ENCODE measurements at places on chromosomes 7 and 10.
A peak's percentile ranks its signal among the peaks of the same experiment; 100 is the strongest.

DNA sequence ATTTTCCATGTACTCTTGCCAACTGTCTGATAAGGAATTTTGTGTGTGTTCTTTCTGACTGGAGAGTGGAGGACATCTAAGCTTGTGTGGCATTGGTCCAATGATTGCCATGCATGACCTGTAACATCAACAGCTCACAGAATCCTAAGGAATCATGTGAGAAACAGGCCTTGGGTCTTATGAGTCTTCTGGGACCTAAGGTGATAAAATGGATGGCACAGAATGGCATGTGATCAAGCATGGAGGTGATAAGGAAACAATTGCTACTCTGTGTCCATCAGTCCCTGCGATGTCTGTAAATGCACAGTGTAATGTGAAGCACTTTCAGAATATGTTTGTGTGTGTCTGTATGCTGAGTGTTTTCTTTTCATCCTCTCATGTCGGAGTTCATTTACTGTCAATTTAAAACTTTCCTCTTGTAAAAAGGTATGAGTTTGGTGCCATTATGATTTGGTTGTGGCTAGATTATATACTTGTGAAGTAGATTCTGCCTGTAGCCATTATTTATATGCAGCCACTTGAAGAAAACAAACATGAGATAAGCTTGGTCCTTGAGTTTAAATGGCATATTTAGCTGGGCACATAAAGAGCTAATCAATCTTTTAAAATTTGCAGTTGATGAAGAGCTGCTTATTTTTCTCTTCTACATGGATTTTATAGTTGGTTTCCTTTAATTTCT, 127.5 kb downstream of the VPS50 start:
- no peak for DNase-seq

- no peak for DNase-seq
These were observed 112.3 kb downstream of the HPSE2 start for GRCh38 chr10:99123336-99123735.

DNA sequence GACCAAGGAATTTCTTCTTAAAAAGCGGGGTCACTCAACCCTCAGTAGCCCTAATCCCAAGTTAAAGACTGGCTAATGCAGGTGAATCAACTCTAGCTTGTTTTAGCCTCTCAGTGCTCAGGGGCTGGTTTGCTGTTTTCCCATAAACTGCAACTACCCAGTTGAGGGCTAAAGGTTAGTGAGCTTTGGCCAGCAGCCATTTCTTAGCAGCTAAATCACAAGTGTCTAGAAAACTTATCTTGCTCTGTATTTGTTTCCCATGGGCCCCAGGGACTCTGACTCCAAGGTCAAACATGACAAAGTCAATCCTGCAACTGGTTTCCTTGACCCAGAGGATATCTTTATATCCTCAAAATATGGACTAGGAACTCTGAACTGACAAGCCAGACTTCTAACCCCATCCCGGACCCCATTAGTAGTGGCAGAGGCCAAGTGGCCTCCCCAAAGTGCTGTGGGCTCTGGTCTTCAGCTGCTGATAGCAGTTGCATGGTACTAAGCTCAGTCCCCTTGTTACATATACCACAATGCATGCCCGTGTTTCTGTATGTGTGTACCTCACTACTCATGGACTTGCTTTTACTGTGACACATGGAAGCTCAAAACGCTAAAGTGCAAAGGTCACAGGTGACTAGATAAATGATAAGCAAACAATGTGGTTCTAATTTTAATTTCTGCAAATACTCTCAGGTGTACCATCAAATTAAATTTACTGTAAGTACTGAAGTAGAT, 793.0 kb upstream of the IGFBP3 start:
- no peak for DNase-seq

DNA sequence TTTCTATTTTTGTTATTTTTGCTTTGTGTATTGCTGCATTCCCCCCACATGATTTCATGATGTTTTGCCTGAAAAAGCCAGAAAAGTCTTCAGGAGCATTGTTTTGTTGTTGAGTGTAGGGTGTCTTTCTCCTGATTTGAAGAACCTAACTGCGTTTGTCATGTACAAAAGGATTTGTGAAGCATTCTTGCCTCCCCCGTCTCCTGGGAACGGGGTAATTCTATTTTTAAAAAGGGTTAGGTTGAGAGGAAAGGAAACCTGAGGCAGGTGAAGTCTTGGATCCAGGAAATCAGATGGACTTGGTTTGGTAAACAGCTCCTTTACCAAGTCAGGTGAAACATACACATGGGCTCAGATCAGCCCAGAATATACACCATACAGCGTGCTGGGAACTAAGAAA, 26.0 kb upstream of the BTBD16 start:
- DNase-seq, result no peak

DNA sequence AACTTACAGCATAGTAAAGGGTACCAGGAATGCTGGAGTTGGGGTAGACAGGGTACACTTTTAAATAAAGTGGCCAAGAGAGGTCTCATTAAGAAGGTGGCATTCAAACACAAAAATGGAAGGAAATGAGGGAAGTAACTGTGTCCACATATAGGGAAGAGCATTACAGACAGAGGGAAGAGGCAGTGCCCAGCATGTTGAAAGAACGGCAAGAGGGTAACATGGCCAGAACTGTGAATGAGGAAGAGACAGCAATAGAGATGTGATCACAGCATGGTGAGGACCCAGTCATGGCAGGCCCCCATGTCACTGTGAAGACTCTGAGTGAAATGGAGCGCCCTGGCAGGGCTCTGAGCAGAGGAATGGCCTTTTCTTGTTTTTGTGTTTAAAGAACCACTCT, 35.1 kb upstream of the ZNRF2 start:
- no peak for DNase-seq

DNA sequence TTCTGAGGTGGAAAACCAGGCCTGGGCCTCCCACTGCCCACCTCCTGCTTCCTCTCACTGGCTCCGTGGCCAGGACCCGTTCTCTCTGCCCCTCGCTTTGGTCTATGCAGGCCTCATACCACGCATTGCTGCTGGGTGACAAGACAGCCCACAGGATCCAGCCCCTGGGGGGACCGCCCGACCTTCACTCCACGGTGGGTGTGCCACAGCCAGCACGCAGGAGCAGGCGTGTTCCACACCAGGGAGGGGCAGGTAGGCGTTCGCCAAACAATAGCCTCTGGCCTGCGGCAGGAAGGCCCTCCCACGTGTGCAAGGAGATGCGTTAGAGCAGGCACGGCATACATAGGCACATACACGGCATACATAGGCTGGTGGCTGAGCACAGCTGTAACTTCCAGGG, 233.4 kb downstream of the WDR37 start:
- DNase-seq, result no peak

GRCh38 chr10:87961314-87961713, 97.9 kb downstream of the PTEN start:
- no peak for DNase-seq

GRCh38 chr10:59876695-59877094, 29.7 kb downstream of the CCDC6 start:
- no peak for DNase-seq

- no peak for DNase-seq
These were observed 140.3 kb downstream of the MACC1 start for GRCh38 chr7:20076835-20077234.

GRCh38 chr10:53403688-53404087, 631.1 kb upstream of the MBL2 start:
- no peak for DNase-seq

DNA sequence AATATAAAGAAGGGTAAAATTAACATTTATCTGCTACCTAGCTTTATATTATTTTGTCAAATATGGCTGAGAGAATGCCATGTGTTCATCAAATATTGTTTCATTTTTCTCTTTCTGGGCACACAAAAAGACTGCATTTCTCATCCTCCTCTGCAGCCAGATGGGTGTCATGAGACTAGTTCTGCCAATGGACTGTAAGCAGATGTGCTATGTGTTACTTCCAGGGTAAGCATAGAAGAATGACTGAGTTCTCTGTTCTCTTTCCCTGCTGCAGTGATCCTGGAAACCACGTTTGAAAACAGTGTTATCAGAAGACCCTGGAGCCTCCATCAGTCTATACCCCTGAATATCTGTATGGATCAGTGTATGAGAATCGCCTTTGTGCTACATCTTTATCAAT, 24.1 kb upstream of the SLK start:
- DNase-seq, result no peak

DNA sequence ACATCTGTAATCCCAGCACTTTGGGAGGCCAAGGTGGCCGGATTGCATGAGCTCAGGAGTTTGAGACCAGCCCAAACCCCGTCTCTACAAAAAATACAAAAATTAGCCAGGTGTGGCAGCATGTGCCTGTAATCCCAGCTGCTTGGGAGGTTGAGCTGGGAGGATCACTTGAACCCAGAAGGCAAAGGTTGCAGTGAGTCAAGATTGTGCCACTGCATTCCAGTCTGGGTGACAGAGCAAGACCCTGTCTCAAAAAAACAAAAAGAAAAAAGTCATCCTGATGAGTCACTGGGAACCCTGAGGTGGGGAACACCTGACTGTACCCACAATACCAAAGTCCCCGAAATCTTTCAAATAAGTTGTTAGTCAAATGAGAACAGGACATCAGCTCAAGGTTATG, 80.0 kb downstream of the NEBL start:
- DNase-seq, result no peak

GRCh38 chr10:77597560-77597959, 40.0 kb downstream of the KCNMA1 start:
- no peak for DNase-seq

GRCh38 chr7:41117431-41117830, 585.5 kb downstream of the INHBA start:
- DNase-seq, result no peak

DNA sequence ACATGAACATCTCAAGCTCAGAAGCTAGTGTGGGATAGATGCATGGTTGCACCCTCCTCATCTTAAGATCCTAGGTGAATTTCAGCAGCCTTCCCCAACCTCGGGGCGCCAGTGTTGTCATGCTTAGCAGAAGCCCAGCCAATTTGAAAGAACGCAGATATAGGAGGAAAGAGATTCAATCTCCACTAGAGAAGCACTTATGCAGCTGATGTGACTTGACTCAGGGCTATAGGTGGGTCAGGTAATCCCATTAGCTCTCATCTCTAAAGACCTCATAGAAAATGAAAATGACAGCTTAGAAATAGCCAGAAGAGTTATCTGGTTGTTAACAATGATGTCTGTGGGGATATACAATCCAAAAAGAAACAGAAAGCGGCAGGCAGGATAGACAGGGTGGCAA, 310.5 kb downstream of the GPAM start:
- no peak for DNase-seq

- DNase-seq, result no peak
These were observed 815.1 kb downstream of the MAGI2 start for GRCh38 chr7:78638364-78638763.

GRCh38 chr10:1465418-1465911, 271.9 kb downstream of the ADARB2 start:
- DNase-seq, result peak; percentile 64

DNA sequence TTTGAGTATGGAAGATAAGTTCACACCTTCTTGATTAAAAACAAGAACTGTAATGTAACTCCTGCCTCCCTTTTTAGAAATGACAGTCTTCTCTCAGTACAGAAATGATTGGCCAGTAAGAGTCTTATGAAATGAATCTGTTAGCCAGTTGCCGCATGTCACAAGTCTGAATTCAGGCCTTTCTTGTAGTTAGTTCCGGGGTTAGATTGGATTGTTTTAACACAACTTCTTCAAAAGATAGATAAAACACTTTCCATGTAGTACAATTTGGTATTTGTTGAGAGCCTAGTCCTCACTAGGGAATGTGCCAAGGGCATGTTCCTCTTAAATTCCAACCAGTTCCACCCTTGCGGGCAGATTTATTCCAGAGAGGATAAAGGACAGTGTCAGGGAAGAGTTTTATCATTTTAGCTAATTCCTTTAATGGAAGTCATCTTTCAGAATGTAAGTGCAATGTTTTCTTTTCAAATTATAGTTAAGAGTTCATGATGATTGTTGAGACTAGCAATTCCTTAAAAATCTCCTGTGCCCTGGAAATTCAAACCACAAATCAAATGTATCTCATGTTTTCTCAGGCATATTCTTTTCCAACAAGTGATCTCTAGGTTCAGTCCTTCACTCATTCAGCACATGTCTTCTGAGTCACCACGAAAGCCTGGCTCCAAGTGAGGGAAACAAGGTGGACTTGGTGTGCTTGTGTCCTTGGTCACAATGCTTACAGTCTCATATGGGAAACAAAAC, 4.1 kb downstream of the FHIP2A start:
- peak; percentile 52 for DNase-seq

DNA sequence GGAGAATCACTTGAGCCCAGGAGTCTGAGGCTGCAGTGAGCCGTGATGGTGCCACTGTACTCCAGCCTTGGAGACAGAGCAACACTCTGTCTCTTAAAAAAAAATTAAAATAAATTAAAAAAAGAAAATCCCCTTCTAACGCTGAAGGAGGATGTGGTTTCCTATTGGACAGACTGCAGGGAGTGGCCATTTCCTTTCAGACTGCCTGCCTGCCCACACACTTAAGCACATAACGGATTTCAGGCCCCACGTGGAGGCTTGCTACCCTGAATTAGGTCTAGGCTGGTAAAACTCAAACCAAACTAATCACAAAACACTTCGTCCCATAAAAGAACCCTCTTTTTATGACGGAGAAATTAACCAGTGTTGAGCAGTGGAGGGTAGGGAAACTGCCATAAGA, 34.0 kb downstream of the GATA3 start:
- DNase-seq, result no peak

DNA sequence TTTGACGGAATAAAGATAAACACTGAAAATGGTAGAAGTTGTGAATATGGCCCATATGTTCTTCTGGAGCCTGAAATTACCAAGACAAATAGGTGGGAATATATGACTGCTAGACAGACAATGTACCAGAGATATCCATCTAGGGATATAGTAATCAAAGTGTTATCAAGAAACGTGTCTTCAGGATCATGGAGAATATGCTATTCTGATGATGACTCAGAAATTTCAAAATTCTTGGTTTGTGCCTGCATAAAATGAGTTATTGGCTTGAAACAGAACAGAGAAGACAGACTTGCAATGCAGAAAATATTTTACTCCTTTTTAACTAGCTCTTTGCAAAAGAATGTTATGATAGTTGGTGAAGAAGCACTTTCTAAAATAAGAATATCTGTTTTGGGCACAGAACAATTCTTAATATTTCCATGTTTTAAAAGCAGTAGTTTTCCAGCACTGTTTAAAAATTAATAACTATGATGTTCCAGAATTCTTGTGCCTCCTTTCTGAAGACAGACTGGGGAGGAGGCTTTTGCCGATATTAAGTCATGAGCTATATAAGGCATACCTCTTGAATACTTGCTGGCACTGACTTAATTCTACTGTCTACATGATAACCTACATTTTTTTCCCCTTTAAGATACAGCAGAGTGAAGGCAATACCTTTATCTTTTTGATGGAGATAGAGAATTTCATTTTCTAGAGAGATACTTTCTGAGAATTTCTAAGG, 34.4 kb upstream of the CABCOCO1 start:
- DNase-seq, result no peak

GRCh38 chr10:52229291-52229931, 84.7 kb upstream of the DKK1 start:
- DNase-seq, result no peak

GRCh38 chr10:59563531-59563930, 146.1 kb downstream of the SLC16A9 start:
- no peak for DNase-seq

GRCh38 chr10:103224133-103224532, 21.6 kb upstream of the RPEL1 start:
- no peak for DNase-seq

Data from GM06990 (cell line).